ENCODE measurements at places on chromosomes 5 and 9.
A peak's percentile ranks its signal among the peaks of the same experiment; 100 is the strongest.

DNA sequence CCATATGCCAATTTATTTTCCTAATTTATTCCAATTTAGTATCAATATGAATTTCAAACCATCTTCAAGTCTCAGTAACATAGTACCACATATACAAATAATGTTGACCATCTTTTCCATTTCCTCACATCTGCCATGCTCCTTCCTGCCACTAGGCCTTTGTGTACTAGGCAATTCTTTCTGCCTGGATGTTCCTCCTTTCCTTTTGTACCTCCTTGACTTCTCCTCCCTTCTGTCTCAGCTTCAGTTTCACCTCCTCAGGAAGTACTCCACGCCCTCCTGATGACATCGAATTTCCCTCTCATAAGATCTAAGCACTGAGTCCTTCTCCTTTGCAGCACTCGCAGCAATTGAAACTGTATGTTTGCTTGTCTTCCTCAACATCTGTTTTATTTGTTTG, 53.9 kb downstream of the MEF2C start:
- no peak for DNase-seq

GRCh38 chr5:137095597-137095996, 403.5 kb downstream of the SPOCK1 start:
- no peak for DNase-seq

DNA sequence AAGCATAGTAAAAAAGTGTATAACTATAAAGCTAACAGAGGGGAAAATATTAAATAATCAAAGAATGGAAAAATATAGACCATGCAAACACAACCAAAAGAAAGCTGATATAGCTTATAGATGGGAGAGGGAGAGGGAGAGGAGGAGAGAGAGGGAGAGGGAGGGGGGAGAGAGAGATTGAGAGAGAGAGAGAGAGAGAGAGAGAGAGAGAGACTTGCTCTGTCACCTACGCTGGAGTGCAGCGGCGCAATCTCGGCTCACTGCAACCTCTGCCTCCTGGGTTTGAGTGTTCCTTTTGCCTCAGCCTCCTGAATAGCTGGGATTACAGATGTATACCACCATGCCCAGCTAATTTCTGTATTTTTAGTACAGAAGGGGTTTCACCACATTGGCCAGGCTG, 110.6 kb downstream of the RAPGEF6 start:
- no peak for DNase-seq

GRCh38 chr5:75885849-75886596, 168.8 kb upstream of the POC5 start:
- peak; percentile 28 for DNase-seq

Measured in SK-N-DZ (cell line).